ENCODE measurements at places on chromosomes 5 and 9.

GRCh38 chr5:39274398-39275085 lies 55.2 kb upstream of the FYB1 start:
- no peak for DNase-seq

DNA sequence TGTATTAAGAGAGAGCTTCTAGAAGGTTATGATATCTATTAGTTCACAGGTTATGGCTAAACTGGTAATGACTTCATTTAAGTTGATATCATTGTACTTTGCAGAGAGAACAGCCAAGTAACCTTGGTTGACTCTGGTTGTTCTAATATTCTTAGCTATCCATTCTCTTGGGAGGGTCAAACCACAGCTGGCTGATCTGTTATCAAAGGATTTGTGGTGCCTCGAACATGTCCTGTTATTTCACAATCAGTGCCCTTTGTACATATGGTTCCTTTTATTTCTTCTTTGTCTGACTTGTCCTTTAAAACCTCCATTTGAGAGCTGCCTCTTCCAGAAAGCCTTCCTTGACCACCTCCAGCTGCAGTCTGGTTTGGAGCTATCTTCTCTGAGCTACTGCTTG lies 61.7 kb downstream of the PDE8B start:
- DNase-seq = no peak

DNA sequence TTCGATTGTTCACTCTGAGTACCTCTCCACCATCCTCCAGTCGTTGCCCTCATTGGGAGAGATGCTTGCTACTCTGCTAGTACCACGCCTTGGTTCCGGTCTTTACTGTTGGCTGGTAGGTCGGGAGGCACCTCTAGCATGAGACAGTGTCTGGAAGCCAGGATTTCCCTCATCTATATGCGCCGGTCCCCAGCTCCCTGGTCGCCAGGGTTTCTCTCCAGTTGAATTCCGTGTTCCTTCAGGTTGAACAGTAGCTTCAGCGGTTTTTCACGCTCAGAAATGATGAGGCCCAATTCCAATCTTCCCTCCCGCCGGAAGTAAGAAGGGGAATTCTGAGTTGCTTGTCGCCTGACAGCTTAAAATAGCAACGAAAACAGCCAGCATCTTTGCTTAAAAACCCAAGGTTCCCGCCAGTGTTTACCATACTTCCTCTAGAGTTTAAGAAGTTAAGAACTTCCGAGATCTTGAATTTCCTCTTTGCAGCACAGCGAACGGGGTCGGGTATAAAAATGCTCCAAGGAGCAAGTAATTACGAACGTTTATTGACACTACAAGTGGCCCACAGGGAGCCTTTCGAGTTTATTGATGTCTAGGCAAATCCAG lies 1.3 kb upstream of the ST8SIA4 start:
- peak; percentile 15 for DNase-seq

- no peak for DNase-seq
These were observed 228.9 kb upstream of the CD180 start for GRCh38 chr5:67425514-67425913.

Data from lung (tissue), 17 donors.